ENCODE measurements at places on chromosomes 2 and 18. TPM values are rescaled to one million over a fixed set of nuclear protein-coding genes. Genes with fewer than 3 reads are reported as not detected.

DNA sequence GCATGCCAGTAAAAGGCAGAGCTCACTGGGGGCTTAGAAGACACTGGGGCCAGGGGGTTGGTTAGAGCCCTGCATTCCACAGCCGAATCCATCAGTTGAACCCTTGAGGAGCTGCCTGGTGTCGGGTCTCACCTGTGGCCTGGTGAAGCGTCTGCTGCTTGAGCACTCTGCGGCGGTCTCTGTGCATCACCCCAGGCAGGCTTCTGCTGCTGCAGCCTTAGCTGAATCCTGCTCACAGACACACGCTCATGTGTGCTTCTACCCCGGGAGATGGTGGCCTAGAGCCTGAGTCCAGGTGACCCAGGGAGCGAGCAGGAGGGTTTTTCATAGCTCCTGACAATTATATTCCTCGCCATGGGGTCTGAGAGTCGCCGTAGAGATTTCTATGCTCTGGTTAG is 192.1 kb downstream of the MGAT5 start:
- no peak for DNase-seq

DNA sequence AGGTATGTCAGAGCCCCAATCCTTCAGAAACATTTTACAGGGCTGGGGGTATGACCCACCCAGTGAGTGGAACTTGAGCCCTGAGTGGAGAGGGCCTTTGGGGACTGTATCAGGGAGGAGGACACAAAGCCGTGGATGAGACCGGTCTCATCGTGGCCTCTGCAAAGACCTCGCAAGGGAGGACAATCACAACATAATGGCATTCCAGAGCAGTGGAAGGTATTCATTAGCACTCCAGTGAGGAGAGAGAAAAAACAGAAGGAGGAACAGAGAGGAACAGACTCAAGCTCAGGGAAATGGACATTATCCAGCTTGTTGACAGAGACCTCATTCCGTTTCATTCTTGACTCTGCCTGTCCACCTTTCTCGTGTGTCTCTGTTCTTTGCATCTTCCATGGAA is 38.8 kb upstream of the CTAGE1 start:
- no peak for DNase-seq

- DNase-seq: peak; percentile 17
These were observed 2.3 kb downstream of the RBBP8 start for GRCh38 chr18:22935431-22935830.

GRCh38 chr2:20532634-20533437 is 86.0 kb downstream of the RHOB start:
- no peak for DNase-seq

DNA sequence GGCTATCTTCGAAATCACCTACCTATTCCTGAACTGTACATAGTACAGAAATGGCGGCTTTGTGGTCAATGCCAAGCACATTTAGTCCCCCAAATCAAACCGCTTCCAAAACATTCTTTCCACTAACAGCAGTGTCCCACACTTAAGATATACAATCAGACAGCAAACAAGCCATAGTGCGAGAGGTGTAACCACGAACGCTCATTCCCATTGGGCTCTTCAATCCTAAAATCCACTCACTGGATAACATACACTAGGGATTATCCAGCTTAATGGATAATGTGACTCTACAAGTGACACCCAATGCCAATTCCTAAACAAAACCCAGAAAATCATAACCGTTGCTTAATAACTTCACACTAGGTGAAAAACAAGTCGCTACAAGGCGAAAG is 2.0 kb downstream of the XPO1 start:
- no peak for DNase-seq

DNA sequence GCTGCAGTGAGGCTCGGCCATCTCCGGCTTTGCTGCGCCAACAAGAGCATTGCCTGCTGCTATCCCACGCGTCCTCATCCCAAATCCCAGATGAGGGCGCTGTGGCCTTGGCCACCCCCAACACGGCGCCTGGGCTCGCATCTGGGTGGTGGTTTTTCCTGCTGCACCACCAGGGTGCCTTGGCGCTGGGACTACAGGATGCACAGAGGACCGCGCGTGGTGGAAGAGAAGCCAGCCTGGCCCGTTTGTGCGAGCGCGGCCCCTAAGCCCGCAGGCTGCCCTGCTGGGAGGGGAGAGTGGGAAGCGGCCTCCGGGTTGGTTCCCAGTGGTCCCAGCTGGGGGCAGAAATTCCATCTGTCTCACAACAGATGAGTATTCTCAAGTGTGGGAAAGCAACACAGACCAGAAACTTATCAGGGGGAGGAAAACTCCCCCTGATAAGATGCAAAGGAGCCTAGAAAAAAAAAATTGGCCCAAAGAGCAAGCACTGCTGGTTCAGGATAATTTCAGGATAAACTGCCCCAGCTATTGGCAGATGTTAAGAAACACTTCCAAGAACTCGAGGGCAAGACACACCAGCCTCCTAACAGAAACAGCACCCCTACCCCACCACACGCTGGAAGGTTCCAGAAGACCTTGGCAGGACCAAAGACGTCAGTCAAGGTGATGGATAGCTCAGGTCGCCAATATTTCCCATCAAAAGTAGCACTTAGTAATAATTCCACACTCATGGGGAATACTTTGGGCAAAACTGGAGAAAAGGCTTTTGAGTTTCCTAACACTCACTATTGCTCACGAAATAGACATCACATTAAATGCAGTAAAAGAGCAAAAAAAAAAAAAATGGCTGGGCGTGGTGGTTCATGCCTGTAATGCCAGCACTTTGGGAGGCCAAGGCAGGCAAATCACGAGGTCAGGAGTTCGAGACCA is 152.1 kb downstream of the PXDN start:
- DNase-seq: peak; percentile 31

GRCh38 chr18:484749-485464 is 15.6 kb downstream of the COLEC12 start:
- no peak for DNase-seq

GRCh38 chr2:74471332-74472065 is 981 bp downstream of the MRPL53 start:
- no peak for DNase-seq

DNA sequence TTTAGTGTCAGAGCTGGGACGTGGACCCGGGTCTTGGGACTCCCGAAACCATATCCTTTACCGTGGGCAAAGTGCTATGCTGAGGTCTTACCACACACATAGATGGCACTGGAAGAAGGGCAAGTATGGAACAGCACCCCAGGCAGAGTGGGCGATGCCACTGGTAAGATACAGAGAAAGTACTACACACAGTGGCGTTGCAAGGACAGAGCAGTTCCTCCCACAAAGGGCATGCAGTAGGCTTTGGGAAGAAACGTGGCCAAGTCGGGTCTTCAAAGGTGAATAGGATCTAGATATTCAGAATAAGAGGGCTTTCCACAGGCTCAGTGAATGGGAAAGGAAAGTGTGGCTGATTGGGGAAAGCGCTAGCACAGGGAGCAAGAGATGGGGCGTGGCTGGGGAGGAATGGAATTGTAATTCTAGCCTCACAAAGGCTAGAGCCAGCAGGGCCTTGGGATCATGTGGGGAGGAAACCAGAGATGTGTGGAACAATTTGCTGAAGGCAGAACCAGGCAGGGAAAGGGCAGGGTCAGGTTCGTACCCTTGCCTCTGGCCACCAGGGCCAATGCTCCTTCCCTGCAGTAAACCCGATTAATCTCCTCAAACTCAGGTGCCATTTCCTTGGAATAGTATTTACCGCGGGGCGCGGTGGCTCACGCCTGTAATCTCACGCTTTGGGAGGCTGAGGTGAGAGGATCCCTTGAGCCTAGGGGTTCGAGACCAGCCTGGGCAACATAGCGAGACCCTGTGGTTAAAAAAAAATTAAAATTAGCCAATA is 36.0 kb downstream of the PCBP1 start:
- no peak for DNase-seq

DNA sequence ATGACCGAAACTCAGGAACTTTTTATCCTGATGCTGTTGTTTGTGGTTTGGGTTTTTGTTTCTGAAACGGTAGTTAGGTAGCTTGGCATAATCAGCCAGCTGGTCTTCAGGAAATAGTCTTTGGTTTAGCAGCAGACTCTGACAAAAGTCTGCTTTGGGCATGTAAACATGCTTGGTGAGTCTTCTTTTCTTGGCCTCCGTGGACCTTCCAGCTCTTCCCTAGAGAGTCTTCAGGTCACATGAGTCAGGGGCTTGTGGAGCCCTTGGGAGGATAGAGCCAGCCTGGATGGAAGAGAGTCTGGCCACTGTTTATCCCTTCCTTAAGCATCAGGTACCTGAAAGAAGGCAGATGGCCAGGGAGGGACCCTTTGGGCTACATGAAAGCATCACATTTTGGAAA is 154.5 kb downstream of the MGAT5 start:
- no peak for DNase-seq

DNA sequence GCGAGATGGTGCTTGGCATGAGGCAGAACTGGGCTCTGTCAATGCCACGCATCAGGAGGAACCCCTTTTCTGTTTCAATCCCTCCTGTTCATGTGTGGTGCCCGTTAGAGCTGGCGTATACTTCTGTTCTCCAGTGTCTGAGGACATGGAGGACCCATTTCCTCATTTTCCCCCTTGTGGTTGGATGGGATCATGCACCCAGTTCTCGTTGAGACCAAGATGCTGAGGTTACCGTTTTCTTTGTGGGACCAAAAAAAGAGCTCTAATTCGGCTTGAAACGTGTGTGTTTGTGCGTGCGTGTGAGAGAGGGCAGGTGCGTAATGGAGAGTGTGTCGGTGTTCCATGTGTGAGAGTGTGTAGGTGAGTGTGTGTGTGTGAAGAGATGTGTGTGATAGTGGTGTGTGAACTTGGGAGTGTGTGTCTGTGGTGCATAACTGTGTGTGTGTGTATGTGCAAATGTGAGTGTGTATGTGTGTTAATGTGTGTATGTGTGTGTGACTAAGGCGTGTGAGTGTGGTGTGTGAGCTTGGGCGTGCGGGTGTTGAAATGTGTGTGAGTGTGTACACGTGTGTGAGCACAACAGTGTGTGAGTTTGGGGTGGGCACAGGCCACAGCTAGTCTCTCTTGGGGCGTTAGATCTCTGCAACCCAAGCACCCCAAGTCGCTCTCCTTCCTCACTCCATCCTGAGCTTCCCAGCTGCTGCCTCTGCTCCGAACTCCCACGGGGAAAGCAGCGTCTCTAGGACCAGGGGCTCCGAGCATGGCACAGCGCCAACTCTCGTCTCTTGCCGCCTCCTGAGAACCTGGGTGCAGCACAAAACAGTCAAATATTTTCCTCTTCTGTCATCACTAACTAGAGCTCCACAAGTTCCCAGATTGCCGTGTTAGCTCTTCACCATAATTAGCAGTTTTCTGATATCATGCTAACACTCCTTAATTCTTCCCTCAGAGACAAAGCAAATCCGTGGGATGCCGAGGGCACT is 75.8 kb downstream of the LONRF2 start:
- no peak for DNase-seq

DNA sequence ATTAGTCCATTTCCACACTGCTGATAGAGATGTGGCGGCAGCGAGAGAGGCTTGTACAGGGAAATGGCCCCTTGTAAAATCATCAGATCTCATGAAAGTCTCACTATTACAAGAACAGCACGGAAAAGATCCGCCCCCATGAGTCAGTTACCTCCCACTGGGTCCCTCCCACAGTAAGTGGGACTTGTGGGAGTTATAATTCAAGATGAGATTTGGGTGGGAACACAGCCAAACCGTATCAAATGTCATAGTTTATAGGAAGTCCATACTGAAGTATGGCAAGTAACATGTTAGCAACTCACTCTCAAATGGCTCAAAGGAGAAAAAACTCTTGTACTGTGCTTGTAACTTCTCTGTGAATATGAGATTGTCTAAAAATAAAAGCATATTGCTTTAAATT is 56.1 kb downstream of the FARP2 start:
- DNase-seq: no peak

DNA sequence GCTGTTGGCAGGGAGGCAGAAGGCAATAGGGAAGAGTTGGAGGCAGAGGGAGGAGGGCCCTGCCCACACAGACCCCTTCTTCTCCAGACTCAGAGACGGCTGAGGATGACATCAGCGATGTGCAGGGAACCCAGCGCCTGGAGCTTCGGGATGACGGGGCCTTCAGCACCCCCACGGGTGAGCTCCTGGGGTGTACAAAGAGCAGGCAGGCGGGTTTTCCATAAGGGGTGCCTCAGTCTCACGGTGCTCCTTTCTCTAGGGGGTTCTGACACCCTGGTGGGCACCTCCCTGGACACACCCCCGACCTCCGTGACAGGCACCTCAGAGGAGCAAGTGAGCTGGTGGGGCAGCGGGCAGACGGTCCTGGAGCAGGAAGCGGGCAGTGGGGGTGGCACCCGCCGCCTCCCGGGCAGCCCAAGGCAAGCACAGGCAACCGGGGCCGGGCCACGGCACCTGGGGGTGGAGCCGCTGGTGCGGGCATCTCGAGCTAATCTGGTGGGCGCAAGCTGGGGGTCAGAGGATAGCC is 10.0 kb downstream of the SPEG start:
- peak; percentile 57 for DNase-seq

- no peak for DNase-seq
These were observed 133.4 kb downstream of the NRP2 start for GRCh38 chr2:205815673-205816072.

GRCh38 chr2:137168552-137168951 is 403.2 kb downstream of the THSD7B start:
- peak; percentile 88 for DNase-seq

DNA sequence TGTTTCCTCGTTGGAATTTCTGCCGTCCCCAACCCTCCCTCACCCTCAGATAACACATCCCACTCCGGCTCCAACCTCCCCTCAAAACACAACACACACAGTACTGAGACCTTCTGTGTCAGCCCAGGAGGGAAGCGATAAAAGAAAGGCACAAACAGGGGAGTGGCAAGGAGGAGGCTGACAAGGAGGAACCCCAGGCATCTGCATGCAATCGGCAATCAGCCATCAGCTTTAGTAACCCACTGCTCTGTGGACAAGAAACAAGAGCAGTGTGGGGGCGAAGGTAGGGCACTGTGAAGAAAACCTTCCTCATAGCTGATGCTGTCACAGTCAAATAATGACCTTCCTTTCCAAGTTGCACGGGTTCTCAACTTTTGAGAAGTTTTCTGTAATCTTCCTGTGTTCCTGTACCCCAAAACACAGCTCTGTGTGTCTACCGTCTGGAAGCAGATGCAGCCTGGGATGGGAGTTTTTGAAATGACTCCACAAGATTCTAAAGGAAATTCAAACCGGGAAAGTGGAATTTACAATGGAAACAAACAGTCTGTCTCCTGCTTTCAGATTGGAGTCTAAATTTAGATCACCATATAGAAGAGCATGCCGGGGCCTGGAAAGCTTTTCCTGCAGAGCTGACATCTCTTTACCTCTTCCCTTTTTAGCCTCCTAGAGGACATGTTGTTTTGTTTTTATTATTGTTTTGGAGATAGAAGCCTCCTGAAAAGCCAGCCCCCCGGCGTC is 16.4 kb upstream of the LPIN2 start:
- no peak for DNase-seq

- no peak for DNase-seq
These were observed 25.3 kb upstream of the SEMA4C start for GRCh38 chr2:96895032-96895745.

- no peak for DNase-seq
These were observed 41.6 kb upstream of the MGAT4A start for GRCh38 chr2:98772536-98772935.

SIX2 gene
- not detected for total RNA-seq

SERPINB2 gene
- 15.9 TPM for total RNA-seq

FTCDNL1 gene
- 1.0 TPM for total RNA-seq

ABCA12 gene
- total RNA-seq: 38.2 TPM

ATP6V1B1 gene
- total RNA-seq: 1.3 TPM

RNF25 gene
- total RNA-seq: 33.5 TPM

LRP2 gene
- total RNA-seq: not detected

TCF23 gene
- total RNA-seq: not detected

IKZF2 gene
- total RNA-seq: 17.3 TPM

NEU4 gene
- not detected for total RNA-seq

UGT1A4 gene
- 0.14 TPM for total RNA-seq

DPP10 gene
- total RNA-seq: 0.17 TPM

Data from mammary epithelial cell (primary cell).